Renal pelvis (tissue), 12 donors: ENCODE measurements at places on chromosomes 16 and 17.
A peak's percentile ranks its signal among the peaks of the same experiment; 100 is the strongest.

- DNase-seq, result no peak
These were observed 1.9 kb downstream of the PLEKHH3 start for GRCh38 chr17:42674755-42675347.

DNA sequence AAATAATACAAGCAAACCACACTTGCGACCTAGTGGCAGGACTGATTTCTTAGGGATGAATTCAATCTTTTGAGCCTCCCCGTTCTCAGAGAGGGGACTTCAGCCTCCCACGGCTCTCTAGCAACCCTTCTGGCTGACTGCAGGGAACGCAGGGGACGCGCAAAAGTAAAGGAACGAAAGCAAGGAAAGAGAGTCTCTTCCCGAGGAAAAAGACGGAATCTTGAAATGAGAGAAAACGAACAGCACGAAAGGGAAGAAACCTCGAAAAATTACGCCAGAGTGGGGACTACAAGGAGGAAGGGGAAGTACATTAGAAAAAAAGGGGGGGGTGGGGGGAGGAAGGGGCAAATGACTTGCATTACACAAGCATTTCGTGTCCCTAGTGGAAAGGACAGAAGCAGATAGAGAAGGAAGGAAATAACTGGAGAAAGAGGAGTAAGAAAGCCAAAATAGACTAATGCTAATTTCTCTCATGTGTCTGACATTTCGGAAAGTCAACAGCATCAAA, 1.2 kb downstream of the GRB2 start:
- DNase-seq, result peak; percentile 83

DNA sequence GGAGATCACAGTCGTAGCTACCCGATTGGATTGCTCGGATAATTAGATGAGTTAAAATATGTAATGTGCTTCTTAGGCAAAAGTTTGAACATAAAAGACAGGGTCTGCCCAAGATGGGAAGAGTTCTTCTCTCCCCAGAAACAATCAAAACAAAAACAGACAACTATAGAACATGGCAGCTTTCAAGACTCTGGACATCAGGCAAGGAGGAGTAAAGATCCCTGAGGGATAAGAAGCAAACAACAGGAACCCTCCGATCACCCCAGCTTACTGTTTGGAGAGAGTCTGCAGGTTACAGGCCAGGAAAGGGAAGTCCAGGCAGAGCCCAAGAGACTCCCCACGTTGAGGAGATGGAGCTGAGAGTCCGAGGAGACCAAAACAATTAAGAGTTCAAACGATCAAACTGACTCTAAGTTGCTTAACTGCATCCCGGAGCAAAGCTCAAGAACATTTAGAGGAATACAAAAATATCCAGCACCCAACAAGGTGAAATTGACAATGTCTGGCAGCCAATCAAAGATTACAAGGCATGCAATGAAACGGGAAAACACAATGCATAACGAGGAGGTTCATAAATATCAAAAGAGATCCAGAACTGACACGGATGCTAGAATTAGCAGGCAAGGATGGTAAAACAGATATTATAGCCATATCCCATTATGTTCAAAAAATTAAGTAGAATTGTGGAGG, 3.9 kb downstream of the ASGR2 start:
- no peak for DNase-seq

DNA sequence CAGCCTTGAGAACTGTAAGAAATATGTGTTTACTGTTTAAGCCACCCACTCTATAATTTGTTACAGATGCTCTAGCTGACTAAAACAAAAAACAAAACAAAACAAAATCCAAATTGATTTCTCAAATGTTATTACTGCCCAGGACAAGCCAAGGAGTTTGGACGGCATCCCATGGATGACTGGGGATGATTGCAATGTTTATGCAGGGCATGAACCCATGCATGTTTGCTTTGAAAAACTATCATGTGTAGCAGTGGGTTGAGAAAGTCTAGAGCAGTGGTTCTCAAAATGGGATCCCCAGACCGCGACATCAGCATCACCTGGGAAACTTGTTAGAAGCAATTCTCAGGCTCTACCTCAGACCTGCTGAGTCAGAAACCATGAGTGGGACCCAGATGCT, 223.2 kb upstream of the PSMD7 start:
- DNase-seq, result no peak

GRCh38 chr16:82660075-82660645, 33.4 kb downstream of the CDH13 start:
- DNase-seq, result no peak

GRCh38 chr16:67672739-67673662, 6.4 kb downstream of the C16orf86 start:
- DNase-seq, result no peak

GRCh38 chr16:57525761-57526160, 10.6 kb downstream of the CCDC102A start:
- no peak for DNase-seq

GRCh38 chr17:80795754-80796153, 195.9 kb upstream of the CHMP6 start:
- peak; percentile 73 for DNase-seq

DNA sequence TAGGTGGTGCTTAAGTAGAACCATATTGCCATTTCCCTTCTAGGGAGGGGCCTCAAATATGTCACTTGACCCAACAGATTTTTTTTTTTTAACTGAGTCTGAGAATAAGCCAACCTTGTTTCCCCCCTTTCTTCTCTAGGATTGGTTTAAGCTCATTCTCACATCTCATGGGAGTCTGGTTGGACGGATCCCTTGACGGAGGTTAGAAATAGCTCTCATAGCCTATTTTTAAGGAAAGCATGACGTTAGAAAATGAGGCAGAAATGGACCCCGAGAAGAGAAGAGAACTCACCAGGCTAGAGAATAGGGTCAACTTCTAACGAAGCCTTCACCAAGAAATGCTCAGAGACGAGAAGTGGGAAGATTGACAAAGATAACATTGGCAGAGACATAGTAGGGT, 95.1 kb upstream of the ZFHX3 start:
- no peak for DNase-seq

GRCh38 chr17:39975801-39976200, 4.8 kb upstream of the PSMD3 start:
- DNase-seq, result no peak

DNA sequence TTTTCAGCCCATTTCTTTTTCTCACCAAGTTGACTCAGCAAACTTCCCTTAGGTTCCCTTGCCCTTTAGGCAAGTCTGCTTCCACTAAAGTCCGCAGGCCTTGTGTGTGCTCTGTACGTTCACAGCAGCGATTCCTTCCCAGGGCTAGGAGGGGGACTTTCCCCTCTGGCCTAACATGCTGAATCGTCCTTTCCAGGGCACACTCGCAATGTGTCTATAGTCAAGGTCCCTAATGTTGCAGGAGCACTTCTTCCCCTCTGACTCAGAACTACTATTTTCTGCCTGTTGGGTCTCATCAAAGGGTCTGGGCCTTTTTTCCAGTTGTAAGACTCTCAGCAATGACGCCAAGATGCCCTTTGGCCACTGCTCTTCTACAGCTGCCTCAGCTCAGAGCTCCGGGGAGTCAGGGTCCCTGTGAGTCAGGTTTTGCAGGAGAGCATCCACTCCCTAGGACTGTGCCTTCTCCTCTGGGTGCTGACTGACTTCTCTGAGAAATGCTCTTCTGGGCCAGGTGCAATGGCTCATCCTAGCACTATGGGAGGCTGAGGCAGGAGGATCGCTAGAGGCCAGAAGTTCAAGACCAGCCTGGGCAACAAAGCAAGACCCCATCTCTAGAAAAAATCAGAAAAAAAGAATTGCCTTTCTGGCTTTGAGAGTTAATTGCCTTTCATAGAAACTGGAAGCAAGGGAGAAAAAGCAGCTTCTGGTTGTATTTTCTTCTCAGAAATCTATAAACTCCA, 64.4 kb upstream of the TBX2 start:
- no peak for DNase-seq

GRCh38 chr16:51556694-51557340, 405.7 kb upstream of the SALL1 start:
- peak; percentile 79 for DNase-seq
